Skeletal muscle cell (primary cell): ENCODE measurements at places on chromosomes 3 and 15.

DNA sequence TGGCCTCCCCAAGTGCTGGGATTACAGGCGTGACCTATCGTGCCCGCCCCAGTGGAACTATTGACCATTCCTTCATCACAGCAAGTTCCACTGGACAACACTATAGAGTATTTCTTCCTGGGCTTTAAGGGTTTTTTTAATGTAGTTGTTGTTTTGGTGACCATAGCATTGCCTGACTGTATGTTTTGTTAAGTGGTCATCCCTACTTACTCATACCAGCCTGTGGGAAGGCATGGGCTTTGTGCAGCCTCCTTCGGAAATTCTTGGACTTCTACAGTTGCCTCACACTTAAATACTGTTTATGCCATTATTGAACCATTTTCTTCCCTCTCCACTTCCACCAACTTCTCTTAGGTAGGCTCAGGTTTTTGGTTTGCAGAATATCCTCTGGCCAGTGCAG, 19.9 kb upstream of the ALPK3 start:
- peak; percentile 36 for DNase-seq

GRCh38 chr15:65254758-65255157, 31.9 kb downstream of the PARP16 start:
- no peak for DNase-seq

GRCh38 chr15:66742286-66742685, 40.2 kb downstream of the SMAD6 start:
- DNase-seq: no peak

GRCh38 chr15:40594429-40594836, 384 bp downstream of the KNL1 start:
- DNase-seq: no peak

GRCh38 chr3:70684701-70685100, 372.3 kb upstream of the MDFIC2 start:
- no peak for DNase-seq

GRCh38 chr3:88434001-88434400, 284.2 kb downstream of the C3orf38 start:
- DNase-seq: no peak

DNA sequence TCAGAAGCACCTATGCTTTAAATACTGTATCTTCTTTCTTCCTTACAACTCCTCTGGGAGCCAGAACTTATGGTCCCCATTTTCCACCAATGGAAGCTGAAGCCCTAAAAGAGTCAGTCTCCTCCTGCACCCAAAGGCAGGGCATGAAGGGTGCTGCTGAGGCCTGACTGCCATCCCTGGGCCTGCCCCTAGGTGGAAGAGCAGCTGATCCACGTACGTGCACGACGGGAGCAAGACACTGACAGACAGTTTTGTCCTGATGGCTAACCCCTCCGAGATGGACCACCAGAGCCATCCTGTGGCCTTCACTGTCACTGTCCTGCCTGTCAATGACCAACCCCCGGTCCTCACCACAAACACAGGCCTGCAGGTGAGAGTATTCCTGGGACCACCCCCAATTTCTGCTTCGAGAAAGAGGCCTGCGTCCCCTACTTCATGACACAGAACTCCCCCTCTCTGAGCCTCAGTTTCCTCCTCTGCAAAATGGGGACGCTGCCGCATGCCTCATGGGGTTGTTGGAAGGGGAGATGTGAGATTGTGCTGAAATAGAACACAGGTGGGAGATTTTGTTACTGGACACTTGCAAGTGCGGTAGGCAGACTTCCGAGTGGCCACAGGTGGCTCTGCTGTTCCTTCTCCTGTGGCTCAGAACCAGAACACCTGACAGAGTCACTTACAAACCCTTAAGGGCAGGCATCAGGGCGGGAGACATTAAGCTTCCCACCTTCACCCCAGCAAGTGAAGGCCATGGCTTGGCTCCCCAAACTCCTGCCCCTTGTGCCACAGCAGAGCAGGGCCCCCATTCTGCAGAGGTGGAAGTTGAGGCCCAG, 175.4 kb downstream of the TBC1D2B start:
- no peak for DNase-seq

GRCh38 chr15:72809329-72809728, 25.8 kb upstream of the ADPGK start:
- no peak for DNase-seq

DNA sequence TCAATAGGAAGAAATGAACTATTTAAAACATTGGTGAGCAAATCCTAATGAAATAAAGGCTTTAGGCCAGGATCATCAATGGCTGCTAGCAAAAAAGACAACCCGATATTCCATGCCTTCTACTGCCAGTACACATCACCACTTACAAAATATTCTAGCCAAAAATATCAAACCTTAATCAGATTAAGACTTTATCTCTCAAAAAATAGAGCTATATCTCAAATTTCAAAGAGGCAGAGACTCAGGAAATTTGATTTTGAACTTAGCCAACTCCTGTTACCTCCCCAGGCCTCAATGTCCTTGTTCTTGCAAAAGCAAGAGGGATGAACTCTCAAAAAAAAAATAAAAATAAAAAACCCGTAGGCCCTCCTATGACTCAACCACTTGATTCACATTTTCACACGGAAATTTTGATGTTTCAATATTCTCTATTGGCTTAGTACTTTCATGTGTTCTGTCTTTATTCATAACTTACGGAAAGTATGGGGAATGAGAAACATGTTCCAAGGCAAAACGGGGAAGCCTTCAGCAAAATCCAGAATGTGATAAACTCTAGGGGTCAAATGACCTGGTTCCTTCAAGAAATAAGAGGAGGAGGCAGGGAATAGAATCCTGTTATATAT, 273.3 kb upstream of the ZPLD1 start:
- no peak for DNase-seq

DNA sequence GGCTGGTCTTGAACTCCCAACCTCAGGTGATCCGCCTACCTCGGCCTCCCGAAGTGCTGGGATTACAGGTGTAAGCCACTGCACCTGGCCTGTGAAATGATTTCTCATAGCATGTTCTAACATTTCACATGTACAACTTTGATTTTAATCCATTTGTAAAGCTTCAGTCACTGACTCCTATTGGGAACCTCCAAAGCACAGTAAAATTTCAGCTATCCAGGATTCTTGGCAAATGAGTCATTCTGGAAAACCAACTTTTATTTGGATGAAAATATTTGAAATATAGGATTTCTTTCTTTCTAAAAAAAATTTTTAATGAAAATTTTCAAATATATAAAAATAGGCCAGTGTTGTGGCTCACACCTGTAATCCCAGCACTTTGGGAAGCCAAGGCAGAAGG, 2.7 kb upstream of the LMAN1L start:
- DNase-seq: no peak

DNA sequence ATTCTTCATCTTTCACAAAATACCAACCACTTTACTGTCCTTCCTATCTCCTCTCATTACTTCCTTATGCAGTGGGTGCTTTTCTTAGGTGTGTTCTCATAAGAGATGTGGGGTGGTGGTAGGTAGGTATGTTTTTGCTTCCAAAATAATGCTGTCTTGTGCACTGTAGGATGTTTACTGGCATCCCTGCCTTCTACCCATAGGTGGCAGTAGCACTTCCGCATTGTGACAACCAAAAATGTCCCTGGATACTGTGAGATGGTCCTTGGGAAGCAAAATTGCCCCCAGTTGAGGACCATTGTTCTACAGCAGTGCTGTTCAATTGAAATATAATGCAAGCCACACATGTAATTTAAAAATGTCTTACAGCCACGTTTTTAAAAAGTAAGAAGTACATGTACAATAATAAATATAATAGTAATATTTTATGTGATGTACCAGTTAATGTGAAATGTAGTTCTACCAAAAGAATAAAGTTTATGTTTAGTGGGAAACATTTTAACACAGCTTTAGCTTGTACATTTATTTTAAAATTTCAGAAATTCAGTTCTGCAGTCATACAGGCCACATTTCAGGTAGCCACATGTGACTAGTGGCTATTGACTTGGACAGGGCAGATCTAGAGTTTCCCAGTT, 75.2 kb downstream of the NEO1 start:
- DNase-seq: no peak

DNA sequence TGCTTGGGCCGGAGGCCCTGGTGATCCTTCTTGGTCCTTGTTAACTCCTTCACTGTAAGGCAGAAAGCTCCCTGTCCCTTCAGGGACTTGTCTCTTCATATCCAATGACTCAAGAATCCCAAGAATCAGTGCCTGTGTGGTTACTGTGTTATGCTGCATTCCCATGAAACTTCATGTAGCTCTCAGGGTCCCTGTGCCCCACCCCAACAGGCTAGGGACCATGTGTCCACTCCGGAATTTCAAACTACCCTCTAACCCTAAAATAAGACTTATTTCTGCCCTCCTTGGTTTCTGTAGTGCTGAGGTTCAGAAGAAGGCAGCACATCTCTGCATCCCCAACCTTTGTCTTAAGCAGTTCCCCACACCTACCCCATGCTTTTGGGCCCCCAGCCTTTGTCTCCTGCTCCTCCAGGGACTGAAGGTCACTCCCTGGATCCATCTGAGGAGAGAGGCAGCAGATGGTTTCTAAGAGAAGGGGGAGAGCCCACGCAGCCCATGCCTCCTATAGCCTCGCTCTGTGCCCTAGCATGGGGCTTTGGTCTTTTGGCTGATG, 531 bp upstream of the MAP1A start:
- peak; percentile 39 for DNase-seq

DNA sequence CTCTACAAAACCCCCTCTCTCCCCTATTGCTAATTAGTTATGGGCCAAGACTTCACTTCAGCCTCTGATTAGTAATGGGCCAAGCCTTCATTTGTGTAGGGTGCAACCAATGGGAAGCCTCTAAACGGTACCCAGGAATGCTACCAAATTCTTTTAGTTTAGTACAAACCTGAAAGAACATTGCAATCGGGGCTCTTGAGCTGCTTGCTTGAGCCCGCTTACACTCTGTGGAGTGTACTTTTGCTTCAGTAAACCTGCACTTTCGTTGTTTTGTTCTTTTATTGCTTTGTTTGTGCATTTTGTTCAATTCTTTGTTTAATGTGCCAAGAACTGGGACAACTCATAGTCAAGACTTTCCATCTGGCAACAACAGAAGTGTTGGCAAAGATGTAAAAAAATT, 26.2 kb downstream of the DNAAF4 start:
- DNase-seq: no peak

- DNase-seq: no peak
These were observed 70.0 kb upstream of the SLC6A6 start for GRCh38 chr3:14332392-14332791.

GRCh38 chr3:67550541-67550940, 103.9 kb downstream of the SUCLG2 start:
- DNase-seq: no peak

DNA sequence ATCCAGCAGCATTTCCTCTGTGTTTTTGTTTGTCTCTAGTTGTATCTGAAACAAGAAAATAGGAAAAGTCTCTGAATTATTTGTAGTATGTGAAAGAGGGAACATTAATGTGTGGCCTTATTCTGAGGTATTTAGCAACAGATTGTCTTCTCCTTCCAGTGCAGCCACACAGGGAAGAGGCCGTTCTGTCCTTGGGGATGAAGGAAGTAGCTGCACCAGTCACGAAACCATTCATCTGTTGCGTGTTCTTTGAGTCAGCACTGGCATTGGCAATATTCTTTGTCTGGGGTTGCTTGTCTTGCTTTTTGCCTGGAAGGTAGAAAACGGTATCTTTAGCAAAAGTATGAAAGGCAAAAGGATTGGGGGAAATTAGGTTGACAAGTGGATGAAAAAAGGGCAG, 91.6 kb downstream of the CDIN1 start:
- no peak for DNase-seq

- no peak for DNase-seq
These were observed 114.2 kb downstream of the KLF13 start for GRCh38 chr15:31440754-31441311.

DNA sequence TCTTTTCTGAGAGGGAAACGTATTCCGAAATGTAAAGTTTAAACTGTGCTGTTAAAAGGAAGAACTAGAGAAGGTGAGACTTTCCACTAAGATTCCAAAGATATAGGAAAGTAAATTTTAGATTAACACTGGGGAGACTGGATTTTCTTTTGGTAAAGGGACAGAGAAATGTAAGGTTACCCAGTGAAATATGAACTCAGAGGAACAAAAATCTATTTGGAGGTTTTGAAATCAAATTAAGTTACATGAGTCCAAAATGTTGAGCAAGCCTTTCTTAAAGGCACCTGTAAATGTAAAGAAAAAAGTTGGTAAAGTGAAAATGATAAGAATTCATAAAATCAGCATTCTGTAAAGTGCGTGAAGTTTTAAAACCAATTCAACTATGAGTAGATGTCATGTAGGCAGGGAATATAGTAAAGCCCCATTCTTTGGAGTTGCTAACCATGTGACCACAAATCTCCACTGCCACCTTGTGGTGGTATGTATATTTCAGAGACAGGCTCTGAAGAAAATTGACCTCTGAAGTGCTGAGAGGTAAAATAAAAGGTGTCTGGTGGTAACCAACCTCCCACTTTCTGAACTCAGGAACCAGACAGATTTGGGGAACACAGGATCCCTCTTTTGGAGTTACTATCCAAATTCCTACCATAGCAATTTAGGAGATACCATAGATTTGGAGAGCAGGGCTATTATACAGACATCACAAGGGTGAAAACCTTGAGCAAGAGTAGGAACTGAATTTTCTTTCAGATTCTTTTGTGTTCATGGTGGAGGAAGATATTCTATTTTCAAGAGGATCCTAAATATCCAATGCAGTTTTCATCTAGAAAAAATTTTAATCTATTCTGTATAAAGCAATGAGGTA, 215.3 kb downstream of the ROBO2 start:
- peak; percentile 16 for DNase-seq

DNA sequence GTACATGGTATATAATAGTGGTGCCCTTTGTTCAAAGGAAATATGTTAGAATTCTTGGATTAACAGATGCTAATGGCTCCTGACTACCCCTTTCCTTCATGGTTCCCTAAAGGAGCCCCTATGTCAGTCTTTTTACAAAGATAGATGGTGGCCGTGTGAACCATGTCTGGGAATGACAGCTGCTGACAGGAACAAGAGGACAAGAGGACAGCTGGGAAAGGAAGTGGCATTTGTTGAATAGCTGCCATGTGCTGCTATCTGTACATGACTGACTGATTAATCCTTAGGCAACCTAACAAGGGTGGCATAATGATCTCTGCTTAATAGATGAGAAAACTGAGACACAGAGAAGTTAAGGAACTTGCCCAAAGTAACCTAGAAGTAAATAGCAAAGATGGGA, 321.7 kb downstream of the ZNF621 start:
- peak; percentile 18 for DNase-seq

GRCh38 chr15:43881944-43882343, 55.1 kb downstream of the WDR76 start:
- no peak for DNase-seq

DNA sequence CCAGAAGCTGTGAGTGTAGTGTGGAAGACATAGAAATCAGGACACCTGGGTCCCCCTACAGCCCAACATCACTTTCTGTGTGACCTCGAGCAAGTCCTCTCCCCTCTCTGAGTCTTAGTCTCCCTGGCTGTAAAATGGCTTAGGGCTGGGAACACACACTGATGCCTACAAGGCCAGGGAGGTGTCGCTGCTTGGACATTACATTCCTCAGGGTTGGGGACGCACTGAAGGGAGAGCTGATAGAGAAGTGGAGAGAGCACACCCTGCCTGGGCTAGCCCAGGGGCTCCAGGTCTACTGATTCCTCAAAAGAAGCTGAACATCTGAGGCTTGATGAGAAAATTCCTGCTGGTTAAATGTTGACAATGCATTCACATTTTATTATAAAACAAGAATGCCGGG, 6.3 kb upstream of the ALAS1 start:
- DNase-seq: no peak

- DNase-seq: no peak
These were observed 470.5 kb upstream of the UBE2E2 start for GRCh38 chr3:22732641-22733040.

GRCh38 chr3:80970292-80970691, 791.2 kb downstream of the GBE1 start:
- DNase-seq: no peak

GRCh38 chr3:118987477-118987876, 47.2 kb downstream of the IGSF11 start:
- DNase-seq: no peak
